ENCODE measurements at places on chromosomes 3 and 15. TPM values are rescaled to one million over a fixed set of nuclear protein-coding genes. Genes with fewer than 3 reads are reported as not detected.

Gene LRRC2
- 0.86 TPM for total RNA-seq

Gene GOLGA8S
- total RNA-seq, result not detected

Gene CHRFAM7A
- 4.6 TPM for total RNA-seq

DNA sequence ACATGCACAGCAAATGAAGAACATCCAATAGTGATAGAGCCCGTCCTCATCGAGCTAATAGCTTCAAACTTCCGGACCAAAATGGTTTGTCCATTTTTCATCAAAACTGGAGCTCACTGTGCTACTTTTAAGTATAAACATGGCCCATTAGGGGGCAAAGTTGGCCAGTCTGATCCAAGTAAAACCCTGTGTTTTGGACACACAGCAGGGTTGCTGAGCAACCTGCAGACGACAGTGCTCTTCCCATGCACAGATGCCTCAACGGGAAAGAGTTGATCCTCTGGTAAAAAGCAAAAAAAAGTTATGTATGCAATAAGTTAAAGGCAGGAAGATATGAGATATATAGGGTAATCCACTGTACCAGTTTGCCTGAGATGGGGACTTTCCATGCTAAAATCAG, 244.0 kb upstream of the THBS1 start:
- DNase-seq, result peak; percentile 52

GRCh38 chr3:106920609-106921008, 456.6 kb upstream of the CCDC54 start:
- DNase-seq, result no peak
